Daoy (cell line): ENCODE measurements at places on chromosomes 13 and 19. TPM values are rescaled to one million over a fixed set of nuclear protein-coding genes. Genes with fewer than 3 reads are reported as not detected.

The LGALS14 gene
- total RNA-seq = not detected in 2 replicates

The CABP5 gene
- total RNA-seq = not detected in 2 replicates

The CGB1 gene
- not detected in 2 replicates for total RNA-seq

The DACH1 gene
- total RNA-seq = not detected in 2 replicates

The B3GNT3 gene
- total RNA-seq = 0.06 and 0.09 TPM in 2 replicates

The MYH14 gene
- 7.2 and 10.3 TPM in 2 replicates for total RNA-seq

The ZNF555 gene
- 3.4 and 4.3 TPM in 2 replicates for total RNA-seq

The ERICH6B gene
- not detected in 2 replicates for total RNA-seq

The PSG11 gene
- not detected in 2 replicates for total RNA-seq

The MCEMP1 gene
- total RNA-seq = not detected in 2 replicates

The LHB gene
- total RNA-seq = 0.60 and 4.0 TPM in 2 replicates

The ZIC2 gene
- total RNA-seq = 1.7 and 10.9 TPM in 2 replicates

The ZNF329 gene
- total RNA-seq = 1.3 and 1.8 TPM in 2 replicates

The ZNF667 gene
- 1.4 and 8.1 TPM in 2 replicates for total RNA-seq

The JSRP1 gene
- 1.6 TPM in 1 of 2 replicates, not detected in the other for total RNA-seq

The REX1BD gene
- 140 and 173 TPM in 2 replicates for total RNA-seq

The ADGRE3 gene
- total RNA-seq = not detected in 2 replicates

The SLC17A7 gene
- total RNA-seq = not detected in 2 replicates

The GGN gene
- not detected in 2 replicates for total RNA-seq

The CEACAM20 gene
- total RNA-seq = not detected in 2 replicates

The GFY gene
- not detected in 2 replicates for total RNA-seq

The TMPRSS9 gene
- not detected in 2 replicates for total RNA-seq

The CYP4F8 gene
- not detected in 2 replicates for total RNA-seq

The GPR18 gene
- not detected in 2 replicates for total RNA-seq

The ZNF573 gene
- 3.9 and 4.6 TPM in 2 replicates for total RNA-seq

The KLK1 gene
- not detected in 2 replicates for total RNA-seq

The C2CD4C gene
- 0.06 TPM in 1 of 2 replicates, not detected in the other for total RNA-seq

The TUBGCP3 gene
- total RNA-seq = 8.8 and 12.2 TPM in 2 replicates

The OR4F17 gene
- total RNA-seq = not detected in 2 replicates

The CARS2 gene
- 29.1 and 41.5 TPM in 2 replicates for total RNA-seq

The EML2 gene
- 13.0 and 14.2 TPM in 2 replicates for total RNA-seq

The CLIP3 gene
- 0.69 and 1.0 TPM in 2 replicates for total RNA-seq

The VSTM2B gene
- not detected in 2 replicates for total RNA-seq

The PPP2R1A gene
- total RNA-seq = 164 and 208 TPM in 2 replicates

The RPS15 gene
- 2,933 and 3,531 TPM in 2 replicates for total RNA-seq

The PSG3 gene
- total RNA-seq = not detected in 2 replicates

The KLC3 gene
- total RNA-seq = 1.3 and 3.8 TPM in 2 replicates

The EBI3 gene
- total RNA-seq = 3.0 and 7.0 TPM in 2 replicates

The RPS5 gene
- 3,633 and 5,016 TPM in 2 replicates for total RNA-seq

The TMEM221 gene
- total RNA-seq = not detected in 2 replicates

The SLITRK5 gene
- total RNA-seq = under 0.01 TPM in 1 of 2 replicates, not detected in the other

The PABPC3 gene
- 0.63 TPM in 1 of 2 replicates, not detected in the other for total RNA-seq

The NOTCH3 gene
- total RNA-seq = 0.97 and 1.0 TPM in 2 replicates

The ZNF581 gene
- total RNA-seq = 10.1 and 15.9 TPM in 2 replicates

The GPC5 gene
- total RNA-seq = 0.06 TPM in 1 of 2 replicates, not detected in the other

The HAUS8 gene
- total RNA-seq = 11.5 and 17.5 TPM in 2 replicates

The ARHGEF1 gene
- total RNA-seq = 73.9 and 76.2 TPM in 2 replicates

The TRAPPC5 gene
- 64.7 and 75.2 TPM in 2 replicates for total RNA-seq

The FREM2 gene
- under 0.01 TPM in 1 of 2 replicates, not detected in the other for total RNA-seq

The EFNA2 gene
- total RNA-seq = 0.17 and 0.21 TPM in 2 replicates

The RFXAP gene
- 0.30 and 0.74 TPM in 2 replicates for total RNA-seq

The LCP1 gene
- total RNA-seq = 7.9 and 16.5 TPM in 2 replicates

The ZNF610 gene
- total RNA-seq = 3.8 and 6.5 TPM in 2 replicates
